ENCODE measurements at places on chromosomes 13 and 19.

DNA sequence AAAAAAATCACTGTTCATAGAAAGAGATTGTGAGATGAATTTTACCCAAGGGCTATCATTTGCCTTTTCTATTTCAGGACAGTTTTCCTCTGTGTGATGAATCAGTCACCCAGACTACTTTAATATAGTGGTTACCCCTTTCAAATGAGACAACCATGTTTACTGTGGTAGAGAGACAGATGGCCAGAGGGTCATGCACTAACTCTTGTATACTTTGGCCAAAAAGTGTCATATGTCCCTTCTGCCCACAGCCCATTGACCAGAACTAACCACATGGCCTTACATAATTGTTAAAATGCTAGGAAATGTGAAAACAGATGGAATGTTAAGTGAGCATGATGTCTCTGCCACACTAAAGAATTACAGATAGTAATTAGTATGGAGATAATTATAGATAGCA is 498.7 kb downstream of the DACH1 start:
- DNase-seq: no peak

- DNase-seq: no peak
These were observed 1606.6 kb downstream of the SLITRK1 start for GRCh38 chr13:82275644-82276043.

- no peak for DNase-seq
These were observed 11.7 kb downstream of the GNA11 start for GRCh38 chr19:3105641-3106508.

DNA sequence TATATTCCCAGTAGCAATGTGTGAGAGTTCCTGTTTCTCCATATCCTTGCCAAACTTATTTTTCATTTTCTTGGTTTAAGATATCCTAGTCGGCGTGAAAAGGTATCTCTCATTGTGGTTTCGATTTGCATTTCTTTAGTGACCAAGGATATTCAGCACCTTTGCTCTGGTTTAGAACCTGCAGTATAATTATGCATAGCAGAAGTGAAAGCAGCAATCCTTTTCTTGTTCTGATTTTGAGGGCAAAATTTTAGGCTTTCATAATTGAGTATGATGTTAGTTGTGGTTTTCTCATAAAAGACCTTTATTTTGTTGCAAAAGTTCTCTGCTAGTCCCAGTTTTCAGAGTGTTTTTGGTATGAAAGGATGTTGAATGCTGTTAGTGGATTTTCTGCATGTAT is 491.0 kb downstream of the FGF9 start:
- no peak for DNase-seq

DNA sequence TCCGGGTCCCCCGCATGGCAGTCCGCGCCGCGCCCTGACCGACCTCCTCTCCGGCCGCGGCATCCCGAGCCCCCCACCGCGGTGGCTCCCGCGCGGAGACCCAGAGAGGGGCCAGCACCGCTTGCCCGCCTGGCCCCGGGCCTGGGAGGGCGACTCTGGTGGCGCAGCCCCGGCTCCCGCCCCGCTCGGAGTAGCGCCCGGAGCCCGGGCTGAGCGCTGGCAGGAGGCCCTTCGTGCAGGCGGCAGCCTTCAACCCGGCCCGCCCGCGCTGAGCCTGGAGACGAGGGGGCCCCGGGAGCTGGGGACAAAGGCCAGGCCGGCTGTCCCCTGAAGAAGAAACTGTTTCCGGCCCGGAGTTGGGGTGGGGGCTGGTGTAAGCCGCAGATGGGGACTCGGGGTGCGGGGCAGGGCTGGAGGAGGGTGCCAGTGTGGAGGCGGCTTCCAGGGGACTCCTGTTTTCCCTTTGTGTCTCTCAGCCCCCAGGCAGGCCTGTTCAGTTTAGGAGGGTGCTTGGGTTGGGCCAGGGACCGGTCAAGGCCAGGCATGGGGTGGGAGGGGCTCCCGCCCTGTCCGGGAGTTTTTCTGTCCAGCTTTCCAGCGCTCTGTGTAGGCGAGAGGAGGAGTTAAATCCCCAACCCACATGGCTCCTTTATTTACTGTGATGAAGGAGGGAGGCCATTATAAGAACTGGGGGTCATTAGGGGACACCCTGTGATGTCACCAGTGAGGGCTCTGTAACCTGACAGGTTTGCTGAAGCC is 935 bp downstream of the LRP3 start:
- no peak for DNase-seq

- DNase-seq: no peak
These were observed 27.9 kb upstream of the STARD13 start for GRCh38 chr13:33313504-33313903.

DNA sequence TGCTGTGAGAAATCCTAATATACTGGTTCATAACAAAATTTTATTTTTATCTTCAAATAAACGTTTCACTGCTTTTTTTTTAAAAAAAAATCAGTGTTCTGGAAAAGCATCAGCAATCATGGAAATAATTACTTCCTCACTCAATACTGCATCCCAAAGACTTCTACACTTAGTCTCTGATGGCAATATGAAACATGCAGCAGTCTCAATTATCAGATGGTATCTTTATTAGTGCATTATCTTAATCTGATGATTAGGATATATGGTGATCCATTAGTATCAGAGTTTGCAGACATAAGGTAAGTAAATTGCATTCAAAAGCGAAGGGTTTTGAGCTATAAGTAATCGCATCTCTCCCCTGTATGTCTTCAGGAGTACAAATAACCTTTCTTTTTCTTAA is 218.3 kb upstream of the EDNRB start:
- no peak for DNase-seq

DNA sequence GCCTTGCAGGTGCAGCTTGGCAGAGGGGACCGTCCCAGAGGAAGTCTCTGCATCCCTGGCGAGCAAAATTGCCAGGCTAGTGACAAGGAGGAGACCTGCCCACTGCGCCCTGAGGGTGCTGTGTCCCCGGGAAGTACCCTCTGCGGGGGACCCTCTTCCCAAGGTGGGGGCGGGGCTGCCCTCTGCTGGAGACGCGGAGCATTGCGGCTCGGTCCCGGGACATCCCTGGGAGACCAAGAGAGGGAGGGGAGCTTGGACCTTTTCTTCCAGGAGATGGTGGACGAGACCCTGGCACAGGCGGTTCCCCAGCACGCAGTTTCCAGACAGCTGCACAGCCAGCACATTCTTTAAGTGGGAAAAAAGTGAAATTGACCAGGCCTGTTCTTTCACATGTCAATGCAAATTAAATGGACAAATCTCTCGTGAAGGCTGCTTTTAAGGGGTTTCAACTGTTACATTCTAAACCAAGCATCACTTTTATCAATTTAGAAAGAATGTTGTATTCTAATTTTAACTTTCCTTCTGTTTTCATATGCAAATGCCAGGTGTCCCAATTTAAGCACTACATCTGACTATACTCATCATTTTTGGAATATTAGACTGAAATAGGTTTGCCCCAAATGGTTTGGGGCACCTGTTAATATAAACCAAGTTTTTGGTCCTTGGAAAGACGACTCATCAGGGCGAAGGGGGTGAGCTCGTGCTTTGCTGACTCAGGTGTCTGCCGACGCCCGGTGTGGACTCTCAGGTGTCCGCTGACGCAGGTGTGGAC is 60.7 kb downstream of the MCF2L start:
- DNase-seq: no peak

DNA sequence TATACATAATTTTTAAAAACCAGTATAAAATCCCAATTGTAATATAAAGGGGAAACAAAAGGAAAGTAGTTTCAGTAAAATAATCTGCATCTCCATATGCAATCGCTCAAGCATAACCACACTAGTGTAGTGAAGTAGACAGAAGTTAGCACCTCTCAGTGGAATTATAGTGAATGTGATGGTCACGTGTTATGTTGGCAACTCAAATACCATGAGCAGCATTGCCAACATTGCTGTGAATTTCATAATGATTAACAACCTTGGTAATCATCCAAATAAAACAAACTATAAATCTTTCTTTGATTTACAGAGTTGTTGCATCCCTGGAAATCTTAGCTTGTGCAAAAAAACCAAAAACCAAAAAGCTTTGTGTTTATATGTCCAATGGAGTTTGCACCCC is 77.3 kb upstream of the SIAH3 start:
- peak; percentile 46 for DNase-seq

DNA sequence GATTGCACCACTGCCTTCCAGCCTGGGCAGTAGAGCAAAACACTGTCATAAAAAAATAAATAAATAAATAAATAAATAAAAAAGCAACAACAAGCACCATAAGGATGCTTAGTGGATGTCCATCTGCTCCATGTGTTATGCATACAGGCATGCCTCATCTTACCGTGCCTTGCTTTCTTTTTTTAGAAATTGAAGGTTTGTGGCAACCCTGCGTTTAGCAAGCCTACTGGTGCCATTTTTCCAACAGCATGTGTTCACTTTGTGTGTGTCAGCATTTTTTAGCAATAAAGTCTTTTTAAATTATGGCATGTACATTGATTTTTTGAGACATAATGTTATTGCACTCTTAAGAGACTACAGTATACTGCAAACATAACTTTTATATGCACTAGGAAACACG is 68.3 kb downstream of the PEPD start:
- no peak for DNase-seq

- DNase-seq: no peak
These were observed 607.6 kb downstream of the PCDH17 start for GRCh38 chr13:58238972-58239773.

Data from bronchial epithelial cell (primary cell).